Memory B cell (primary cell): ENCODE measurements at places on chromosomes 12 and 14.

GRCh38 chr12:66956300-66956699, 277.4 kb upstream of the GRIP1 start:
- peaks cover 6% of the 10 kb centered on the region for H3K27me3 ChIP-seq
- no peak overlapping the region for H3K27ac ChIP-seq
- H3K4me1 ChIP-seq, result no peaks in the 10 kb centered on the region

DNA sequence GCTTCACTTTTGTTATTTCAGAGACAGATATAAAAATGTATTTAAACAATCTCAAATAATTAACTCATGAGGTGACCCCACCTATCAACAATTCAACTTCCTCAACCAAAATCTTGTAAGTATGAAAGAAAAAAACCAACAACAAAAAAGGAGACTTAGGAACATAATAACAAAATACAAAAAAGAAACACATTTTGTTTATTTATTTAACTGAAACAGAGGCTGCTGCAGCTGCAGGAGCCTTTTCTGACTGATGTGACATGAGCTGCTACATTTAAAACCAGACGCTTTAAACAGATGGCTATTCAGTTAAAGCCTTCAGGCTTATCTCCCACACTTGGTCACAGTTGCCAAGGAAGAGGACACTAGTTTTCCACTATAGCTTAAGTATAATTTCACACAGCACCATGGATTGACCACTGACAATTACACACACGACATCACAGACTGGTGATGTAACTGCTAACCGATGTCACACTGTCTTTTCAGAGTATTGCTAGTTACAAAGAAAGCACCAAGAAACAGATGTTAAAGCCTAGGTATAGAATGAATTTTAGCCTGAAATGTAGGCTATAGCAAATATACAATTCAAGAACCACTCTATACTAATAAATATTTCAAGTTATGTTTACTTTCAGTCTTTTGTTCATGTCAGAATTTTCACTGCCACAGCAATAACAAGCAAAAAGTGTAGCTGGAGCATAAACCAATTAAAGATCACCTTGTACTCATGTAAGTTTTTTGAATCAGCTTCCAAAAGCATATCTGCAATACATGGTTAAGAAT, 113.0 kb downstream of the MED13L start:
- H3K27me3 ChIP-seq, result no peaks in the 10 kb centered on the region
- peaks cover 35% of the 10 kb centered on the region for H3K4me1 ChIP-seq
- H3K4me3 ChIP-seq, result no peak overlapping the region
- H3K27ac ChIP-seq, result no peak overlapping the region
- peaks cover 3% of the 10 kb centered on the region for H3K36me3 ChIP-seq

- peaks cover 2% of the 10 kb centered on the region for H3K4me1 ChIP-seq
- H3K27me3 ChIP-seq, result peaks cover 7% of the 10 kb centered on the region
- no peak for DNase-seq
- H3K36me3 ChIP-seq, result no peaks in the 10 kb centered on the region
- H3K27ac ChIP-seq, result no peak overlapping the region
- no peak overlapping the region for H3K4me3 ChIP-seq
Observed at GRCh38 chr12:48263617-48264016, 60.5 kb upstream of the OR10AD1 start.

DNA sequence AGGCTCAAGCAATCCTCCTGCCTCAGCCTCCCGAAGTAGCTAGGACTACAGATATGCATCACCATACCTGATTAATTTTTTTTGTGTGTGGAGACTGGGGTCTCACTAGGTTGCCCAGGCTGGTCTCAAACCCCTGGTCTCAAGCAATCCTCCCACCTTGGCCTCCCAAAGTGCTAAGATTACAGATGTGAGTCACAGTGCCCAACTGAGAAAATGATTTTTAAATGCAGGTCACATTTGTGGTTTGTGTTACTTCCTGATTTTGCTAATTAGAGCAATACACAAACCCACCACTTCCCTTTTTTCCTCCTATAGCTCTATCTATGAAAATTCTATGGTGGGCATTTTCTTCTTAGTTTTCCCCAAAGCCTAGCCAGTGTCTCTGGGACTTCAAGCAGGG, 45.5 kb upstream of the TMEM263 start:
- no peak for DNase-seq
- peaks cover 39% of the 10 kb centered on the region for H3K27me3 ChIP-seq
- H3K4me1 ChIP-seq, result peaks cover 13% of the 10 kb centered on the region
- H3K36me3 ChIP-seq, result no peaks in the 10 kb centered on the region

GRCh38 chr14:66092206-66092605, 394.0 kb upstream of the CCDC196 start:
- no peak for DNase-seq
- H3K4me1 ChIP-seq, result no peaks in the 10 kb centered on the region
- no peaks in the 10 kb centered on the region for H3K27me3 ChIP-seq
- H3K4me3 ChIP-seq, result no peak overlapping the region
- no peak overlapping the region for H3K27ac ChIP-seq
